NCI-H345 (cell line): ENCODE measurements at places on chromosomes 11 and 22.

- no peak for DNase-seq
Observed at GRCh38 chr11:8289492-8289918, 25.8 kb upstream of the LMO1 start.

- no peak for DNase-seq
Observed at GRCh38 chr22:17388235-17388634, 19.0 kb downstream of the CECR2 start.

GRCh38 chr22:45932071-45932470 is 44.9 kb downstream of the WNT7B start:
- DNase-seq, result no peak

DNA sequence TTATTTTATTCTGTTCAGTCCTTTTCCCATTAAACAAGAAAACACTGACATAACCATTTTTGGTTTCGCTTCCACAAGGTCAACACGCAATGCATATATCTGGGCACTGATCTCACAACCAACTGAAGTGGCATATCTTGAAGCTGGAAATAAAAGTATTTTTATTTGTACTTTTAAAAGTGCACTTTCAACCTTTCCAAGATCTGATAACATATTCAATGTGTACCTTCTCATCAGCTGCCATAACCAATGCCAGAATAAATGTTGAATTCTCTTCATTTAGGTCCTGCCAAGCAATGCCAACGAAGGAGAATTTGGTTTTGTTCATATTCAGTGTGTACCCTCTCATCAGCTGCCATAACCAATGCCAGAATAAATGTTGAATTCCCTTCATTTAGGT is 148.9 kb upstream of the CEP126 start:
- no peak for DNase-seq

- DNase-seq, result no peak
Observed at GRCh38 chr22:20653012-20653794, 120.7 kb upstream of the SERPIND1 start.

DNA sequence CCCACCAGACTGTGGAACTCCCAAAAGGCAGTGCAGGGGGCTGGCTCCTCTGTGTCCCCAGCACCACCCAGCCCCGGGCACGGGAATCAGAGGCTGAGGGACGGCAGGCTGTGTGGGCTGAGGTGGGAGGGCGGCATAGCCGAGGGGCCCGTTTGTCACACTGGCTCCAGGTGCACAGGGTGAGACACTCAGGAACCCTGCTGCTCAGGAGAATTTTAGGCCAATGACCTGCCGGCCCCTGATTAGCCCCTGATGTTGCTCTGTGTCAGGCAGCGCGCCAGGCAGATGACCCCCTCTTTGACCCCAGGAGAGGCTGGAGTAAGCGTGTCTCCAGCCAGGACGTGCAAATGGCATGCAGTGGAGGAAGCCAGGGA is 52.7 kb downstream of the RTL6 start:
- no peak for DNase-seq

DNA sequence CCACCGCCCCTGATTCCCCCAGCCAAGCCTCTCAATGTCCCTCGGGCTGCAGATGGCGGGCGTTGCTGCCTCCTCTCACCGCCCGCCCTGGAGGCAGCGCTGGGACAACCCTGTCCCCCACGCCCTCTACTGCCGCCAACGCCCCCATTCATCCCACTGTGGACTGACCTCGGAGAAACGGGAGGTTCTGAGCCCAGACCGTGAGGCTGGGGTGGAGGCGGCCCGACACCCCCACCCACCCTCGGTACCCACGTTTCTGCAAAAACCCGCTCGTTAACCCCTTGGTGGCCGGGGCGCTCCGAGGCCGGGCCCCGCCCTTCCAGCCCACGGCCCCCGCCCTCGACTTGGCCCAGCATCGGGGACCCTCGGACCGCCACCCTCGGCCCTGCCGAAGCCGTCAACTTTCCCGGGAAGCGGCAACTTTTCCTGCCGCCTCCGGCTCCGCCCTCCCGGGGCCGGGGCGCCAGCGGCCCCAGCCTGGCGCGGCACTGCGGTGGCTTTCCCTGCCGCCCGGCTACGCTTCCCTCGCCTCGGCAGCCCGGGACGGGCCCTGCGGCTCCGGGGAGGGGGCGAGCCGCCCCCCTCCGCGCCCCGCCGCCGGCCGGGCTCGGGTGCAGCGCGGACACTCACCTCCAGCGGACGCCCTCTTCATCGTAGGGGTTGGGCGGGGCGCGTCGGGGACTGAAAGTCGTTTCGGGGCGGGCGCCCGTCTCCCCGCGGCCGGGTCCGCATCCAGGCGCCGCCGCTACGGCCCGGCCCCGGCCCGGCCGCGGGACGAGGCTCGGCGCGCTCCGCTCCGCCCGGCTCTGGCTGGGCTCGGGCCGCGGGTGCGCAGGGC is 458 bp downstream of the RTN4R start:
- no peak for DNase-seq

GRCh38 chr11:104538313-104538712 is 359.9 kb downstream of the CASP12 start:
- DNase-seq, result no peak

GRCh38 chr11:126214841-126215240 is 3.3 kb downstream of the FAM118B start:
- no peak for DNase-seq
